PC-9 (cell line): ENCODE measurements at places on chromosomes 1 and 21. TPM values are rescaled to one million over a fixed set of nuclear protein-coding genes. Genes with fewer than 3 reads are reported as not detected.

Gene GSTM5
- total RNA-seq: not detected in 2 replicates

Gene HAO2
- not detected in 2 replicates for total RNA-seq

Gene PTAFR
- total RNA-seq: 7.6 and 12.2 TPM in 2 replicates

Gene MYOG
- not detected in 2 replicates for total RNA-seq

Gene OR2L3
- total RNA-seq: not detected in 2 replicates

Gene KCNJ10
- not detected in 2 replicates for total RNA-seq

Gene CHML
- total RNA-seq: 34.6 and 47.8 TPM in 2 replicates

Gene GBP6
- total RNA-seq: 2.0 and 2.2 TPM in 2 replicates

Gene CTSS
- total RNA-seq: 6.3 and 7.2 TPM in 2 replicates

Gene PCNX2
- total RNA-seq: 18.6 and 20.3 TPM in 2 replicates

Gene RHD
- total RNA-seq: not detected in 2 replicates

Gene SASS6
- 5.1 and 8.7 TPM in 2 replicates for total RNA-seq

Gene TOR1AIP1
- 23.5 and 24.4 TPM in 2 replicates for total RNA-seq

Gene LCE1B
- not detected in 2 replicates for total RNA-seq

Gene PLPPR5
- not detected in 2 replicates for total RNA-seq

Gene COL11A1
- total RNA-seq: not detected in 2 replicates

Gene TSSK3
- 3.8 and 3.9 TPM in 2 replicates for total RNA-seq

Gene SLC30A10
- not detected in 2 replicates for total RNA-seq

Gene HUNK
- not detected in 2 replicates for total RNA-seq

Gene GPR153
- 7.9 and 8.0 TPM in 2 replicates for total RNA-seq

Gene ADAMTS1
- 0.26 and 0.30 TPM in 2 replicates for total RNA-seq

Gene CFHR2
- not detected in 2 replicates for total RNA-seq

Gene MEGF6
- total RNA-seq: 65.3 and 77.6 TPM in 2 replicates

Gene SLC16A4
- total RNA-seq: 24.6 and 32.7 TPM in 2 replicates
